ENCODE measurements at places on chromosomes 13 and 19.

DNA sequence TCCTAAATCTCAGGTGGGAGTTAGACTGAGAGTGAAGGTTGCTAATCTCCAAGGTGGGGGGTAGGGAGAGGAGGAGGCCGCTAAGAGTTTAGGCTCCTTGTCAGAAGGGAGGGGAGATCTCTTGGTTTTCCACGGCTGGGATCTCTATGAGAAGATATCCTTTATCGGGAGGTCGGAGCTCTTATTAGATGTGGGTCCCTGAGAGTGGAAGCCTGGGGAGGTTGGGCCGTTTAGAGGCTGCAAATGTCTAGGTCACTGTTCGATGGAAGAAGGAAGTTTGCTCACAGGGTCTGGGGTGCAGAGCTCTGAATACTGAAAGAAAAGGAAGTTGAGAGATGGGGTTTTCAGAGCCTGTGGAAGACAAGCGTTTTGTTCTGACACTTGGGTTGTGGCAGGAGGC, 3.8 kb downstream of the MYADM start:
- no peak for DNase-seq

- DNase-seq, result no peak
These were observed 836.2 kb downstream of the DACH1 start for GRCh38 chr13:71030784-71031183.

GRCh38 chr19:49524812-49525455, 2.9 kb upstream of the RCN3 start:
- no peak for DNase-seq

- no peak for DNase-seq
These were observed 5.1 kb upstream of the MKNK2 start for GRCh38 chr19:2055931-2056836.

DNA sequence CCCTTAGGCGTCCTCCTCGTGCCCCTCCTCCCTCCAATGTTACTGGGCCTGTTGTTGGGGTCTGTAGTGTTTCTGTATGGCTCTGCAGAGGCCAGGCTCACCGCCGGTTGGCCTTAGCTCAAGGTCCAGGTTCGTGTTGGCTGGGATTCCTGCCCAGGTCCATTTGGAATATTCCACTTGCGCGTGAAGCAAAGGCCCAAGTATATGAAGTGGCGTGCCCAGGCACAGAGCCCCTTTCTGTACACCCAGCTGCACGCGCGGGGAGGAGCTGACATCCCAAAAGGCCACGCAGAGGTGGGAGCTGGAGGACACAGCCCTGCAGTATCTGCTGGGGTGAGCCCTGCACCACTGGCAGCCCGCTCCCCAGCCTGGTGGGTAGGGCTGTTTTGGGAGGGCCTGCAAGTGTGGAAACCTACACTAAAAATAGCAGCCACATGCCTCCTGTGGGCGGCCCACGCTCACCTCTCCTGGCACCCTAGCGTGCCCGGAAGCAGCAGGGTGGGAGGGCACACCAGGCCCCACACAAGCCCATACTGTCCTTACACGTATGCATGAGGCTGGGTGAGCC, 30.2 kb downstream of the CRTC1 start:
- no peak for DNase-seq

- no peak for DNase-seq
These were observed 23.4 kb downstream of the CEBPG start for GRCh38 chr19:33396701-33397535.

DNA sequence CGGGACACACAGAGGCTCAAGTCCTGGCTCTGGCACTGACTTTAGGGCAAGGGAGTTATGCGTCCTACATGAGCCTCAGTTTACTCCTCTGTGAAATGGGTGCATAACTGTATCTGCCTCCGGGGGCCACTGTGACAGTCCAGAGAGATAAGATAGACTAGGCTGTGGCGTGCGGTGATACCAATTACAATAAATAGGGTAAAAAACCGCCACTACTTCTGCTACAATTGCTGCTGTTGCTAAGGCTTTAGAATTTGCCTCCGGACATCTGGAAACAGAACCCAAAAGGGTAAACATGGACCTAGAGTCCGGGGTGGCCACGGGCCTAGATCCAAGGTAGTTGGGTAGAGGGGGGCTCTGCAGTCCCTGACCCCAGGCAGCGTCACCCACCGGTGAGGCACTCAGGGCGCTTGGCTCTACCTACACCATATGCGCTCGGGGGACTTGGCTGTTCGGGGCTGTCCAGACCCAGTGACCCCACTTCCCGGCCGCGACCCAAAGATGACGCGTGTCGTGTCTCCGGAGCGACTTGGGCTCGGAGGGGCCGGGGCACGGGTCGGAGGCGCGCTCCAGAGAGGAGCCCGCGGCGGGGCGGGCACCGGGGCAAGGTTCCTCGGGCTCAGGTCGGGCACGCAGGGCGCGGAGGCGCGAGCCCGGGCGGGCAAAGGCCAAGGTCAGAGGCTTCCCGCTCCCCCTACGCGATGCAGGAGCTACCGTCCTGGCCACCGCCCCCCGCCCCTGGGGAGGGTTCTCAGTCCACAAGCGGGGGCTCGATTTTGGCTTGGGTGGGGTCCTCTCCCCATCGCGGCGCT, 1.1 kb downstream of the INSR start:
- no peak for DNase-seq

GRCh38 chr13:100728201-100728600, 53.6 kb upstream of the TMTC4 start:
- DNase-seq, result no peak

DNA sequence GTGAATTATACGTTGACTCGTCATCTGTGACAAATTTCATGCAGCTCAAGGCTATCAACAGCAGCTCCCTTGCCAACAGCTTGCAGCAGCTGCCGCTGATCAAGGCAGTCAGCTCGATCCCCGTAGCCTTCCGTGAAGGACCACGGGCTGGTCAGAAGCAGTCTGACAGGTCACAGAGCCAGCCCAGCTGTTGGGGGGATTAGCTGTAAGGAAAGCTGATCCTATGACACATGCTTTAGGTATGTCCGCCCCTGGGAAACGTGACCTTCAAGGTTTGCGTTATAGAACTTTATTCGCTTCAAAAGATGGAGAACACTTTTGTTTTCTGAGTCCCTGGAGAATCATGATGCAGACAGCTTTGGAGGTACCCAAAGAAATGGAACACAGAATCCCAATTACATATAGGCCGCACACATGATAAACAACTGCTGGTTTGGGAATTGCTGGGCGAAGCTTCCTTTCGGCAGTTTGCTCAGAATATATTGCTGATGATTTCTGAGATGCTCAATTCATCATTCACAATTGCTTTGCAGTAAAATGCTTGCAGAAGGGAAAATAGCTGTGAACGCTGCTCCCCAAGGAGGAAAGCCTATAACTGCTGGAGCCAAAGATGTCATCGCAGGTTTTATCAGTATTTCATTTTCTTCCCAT, 62.6 kb upstream of the USP29 start:
- no peak for DNase-seq

- no peak for DNase-seq
These were observed 107.7 kb downstream of the SLC7A1 start for GRCh38 chr13:29487466-29488454.

- DNase-seq, result no peak
These were observed 71.8 kb upstream of the LRCH1 start for GRCh38 chr13:46481166-46481565.

DNA sequence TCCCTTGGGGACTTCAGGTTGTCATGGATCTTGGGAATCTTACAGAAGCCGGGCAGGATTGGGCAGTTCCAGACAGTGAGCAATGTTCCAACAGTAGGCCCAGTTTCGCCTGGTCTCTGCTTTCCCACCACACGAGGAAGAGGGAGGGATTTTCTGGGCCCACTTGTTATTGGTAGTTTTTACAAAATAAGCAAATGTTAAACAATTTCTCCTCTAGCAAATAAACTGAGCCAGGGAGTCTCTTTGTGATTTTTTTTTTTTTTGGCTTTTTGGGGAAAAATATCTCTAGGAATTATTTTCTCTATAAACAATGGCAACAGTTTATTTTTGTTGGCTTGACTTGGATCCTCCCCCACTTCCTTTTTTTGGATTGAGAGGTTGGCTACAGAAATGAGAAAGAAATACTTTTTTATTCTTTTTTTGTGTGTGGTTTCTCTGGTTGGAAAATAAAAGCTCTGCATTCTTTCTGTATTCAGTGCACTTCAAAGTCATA, 89.3 kb downstream of the TM9SF2 start:
- DNase-seq, result no peak

- DNase-seq, result no peak
These were observed 537.4 kb downstream of the MYO16 start for GRCh38 chr13:109166804-109167203.

DNA sequence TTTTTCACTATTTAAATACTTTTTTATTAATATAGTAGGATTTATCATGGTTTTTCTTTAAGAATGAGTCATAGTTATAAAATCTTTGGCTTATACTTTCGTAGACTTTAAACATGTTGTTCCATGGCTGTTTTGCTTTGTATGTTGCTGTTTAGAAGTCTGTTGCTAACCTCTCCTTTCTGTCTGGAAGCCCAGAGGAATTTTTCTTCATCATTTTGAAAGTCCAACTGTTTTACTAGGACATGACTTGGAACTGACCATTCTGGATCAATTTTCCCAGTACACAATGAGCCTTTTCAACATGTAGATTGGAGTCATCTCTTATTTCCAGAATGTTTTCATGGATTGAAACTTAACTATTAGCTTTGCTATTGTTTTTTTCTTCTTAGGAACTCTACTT, 7.9 kb downstream of the CAB39L start:
- DNase-seq, result no peak

GRCh38 chr13:33032037-33032625, 15.9 kb downstream of the KL start:
- DNase-seq, result no peak

DNA sequence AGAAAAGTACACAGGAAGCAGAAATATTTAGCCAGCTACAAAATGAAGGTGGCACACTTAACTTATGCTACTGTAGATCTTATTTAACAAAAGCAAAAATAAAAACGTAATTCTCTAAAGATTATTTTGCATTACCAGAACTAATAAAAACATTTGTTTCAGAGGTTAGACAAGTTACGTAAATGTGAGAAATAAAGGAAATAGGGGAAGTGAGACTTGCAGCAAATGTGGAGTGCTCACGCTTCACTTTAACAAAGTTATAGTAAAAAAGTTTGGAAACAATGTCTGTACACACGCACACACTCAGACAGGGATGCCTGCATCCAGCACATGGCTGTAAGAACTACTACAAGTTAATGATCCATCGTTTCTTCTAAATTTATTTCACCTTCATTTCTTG, 83.7 kb downstream of the NALCN start:
- DNase-seq, result no peak

GRCh38 chr19:4178990-4179389, 3.4 kb downstream of the SIRT6 start:
- no peak for DNase-seq

DNA sequence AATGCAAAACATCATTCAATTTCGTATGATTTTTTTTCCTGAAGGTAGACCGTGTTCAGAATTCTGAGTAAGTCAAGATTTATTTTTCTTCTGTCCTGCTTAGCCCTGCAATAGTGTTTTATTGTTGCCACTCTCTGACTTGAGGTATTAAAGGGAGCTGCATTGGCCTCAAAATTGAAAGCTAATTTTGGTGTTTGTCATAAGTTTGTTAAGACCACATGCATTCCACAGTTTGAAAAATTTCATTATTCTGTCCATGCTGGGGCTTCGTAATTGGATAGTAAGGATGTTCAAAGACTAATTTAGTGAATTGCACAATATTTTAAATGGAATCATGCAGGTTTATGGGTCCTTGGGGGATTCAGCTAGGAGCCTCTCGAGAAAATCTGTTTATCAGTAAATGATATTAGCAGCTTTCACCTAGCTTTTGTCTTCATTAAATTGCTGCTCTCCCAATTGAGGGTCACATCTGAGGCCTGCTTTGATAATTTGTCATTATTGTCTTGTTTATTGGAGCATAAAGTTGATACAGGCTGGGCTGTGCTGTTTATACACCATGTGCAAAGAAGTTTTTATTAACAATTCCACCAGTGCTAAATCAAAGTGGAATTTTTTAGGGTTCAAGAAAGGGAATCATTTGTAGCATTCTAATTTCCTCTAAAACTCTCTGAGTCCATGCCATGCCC, 339.8 kb upstream of the OBI1 start:
- no peak for DNase-seq

DNA sequence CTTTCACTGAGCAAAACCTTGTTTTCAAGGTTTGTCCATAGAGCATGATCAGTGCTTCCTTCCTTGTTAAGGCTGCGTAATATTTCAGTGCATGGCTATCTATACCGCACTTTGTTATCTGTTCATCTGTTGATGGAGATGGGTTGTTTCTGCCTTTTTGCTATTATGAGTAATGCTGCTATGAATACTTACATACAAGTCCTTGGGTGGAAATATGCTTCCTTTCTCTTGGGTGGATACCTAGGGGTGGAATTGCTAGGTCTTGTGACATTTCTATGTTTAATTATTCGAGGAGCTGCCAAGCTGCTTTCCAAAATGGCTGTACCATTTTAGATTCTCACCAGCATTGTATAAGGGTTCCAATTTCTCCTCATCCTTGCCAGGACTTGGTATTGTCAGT, 70.9 kb downstream of the SPATA13 start:
- DNase-seq, result no peak

- no peak for DNase-seq
These were observed 708 bp upstream of the ERCC1 start for GRCh38 chr19:45424191-45425058.

DNA sequence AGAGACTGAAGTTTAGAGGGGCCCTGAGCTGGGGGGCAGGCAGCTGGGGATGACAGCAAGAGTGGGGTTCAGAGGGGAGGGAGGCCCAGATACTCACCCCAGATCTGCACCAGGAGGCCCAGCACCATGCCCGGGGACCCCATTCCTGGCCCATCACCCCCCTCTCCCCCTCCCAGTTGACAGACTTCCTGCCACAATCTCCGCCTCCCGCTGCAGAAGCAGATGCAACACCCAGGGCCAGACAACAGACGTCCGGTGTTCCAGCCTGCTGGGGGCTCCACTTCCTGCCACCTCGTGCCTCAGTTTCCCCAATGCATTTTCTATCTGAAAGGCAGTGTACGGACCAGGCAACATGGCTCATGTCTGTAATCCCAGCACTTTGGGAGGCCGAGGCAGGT, at the start of gene TMIGD2:
Gene TMIGD2 (minus strand): TSS at position 147 of the 398 bp plus-strand sequence. CDS start 4 bp downstream, at position 143.
- DNase-seq, result no peak

- DNase-seq, result peak; percentile 79
These were observed at the start of gene ZNF784 for GRCh38 chr19:55624109-55625003. Gene ZNF784, minus strand, starts transcription at chr19:55624566. Its CDS starts 5 bp downstream, at chr19:55624561.

DNA sequence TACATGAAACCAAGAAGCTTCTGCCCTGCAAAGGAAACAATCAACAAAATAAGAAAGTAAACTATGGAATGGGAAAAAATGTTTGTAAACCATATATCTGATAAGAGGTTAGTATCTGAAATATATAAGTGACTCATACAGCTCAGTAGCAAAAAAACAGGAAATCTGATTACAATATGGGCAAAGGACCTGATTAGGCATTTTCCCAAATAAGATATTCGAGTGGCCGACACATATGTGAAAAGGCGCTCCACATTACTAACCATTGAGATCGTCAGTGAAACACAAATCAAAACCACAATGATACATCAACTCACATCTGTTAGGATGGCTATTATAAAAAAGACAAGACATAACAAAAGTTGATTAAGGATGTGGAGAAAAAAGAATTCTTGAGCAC, 2818.6 kb upstream of the PCDH20 start:
- DNase-seq, result peak; percentile 75

DNA sequence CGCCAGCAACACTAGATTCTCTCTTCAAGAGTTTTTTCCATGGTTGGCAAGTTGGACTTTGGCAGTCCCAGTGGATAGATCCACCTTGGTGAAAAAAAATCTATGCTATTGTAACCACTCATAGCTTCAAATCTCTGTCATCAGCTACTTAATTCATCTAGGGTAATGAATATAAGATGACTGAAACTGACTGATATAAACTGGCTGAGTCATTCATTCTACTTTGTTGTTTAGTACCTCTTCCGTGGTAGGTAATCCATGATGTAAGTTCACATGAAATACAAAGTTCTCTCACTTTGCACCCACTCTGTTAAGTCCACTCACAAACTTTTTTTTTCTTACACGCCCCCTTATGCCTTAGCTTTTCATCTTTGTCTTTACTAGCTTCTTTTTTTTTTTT, 1381.5 kb downstream of the SLITRK5 start:
- no peak for DNase-seq

Data from fibroblast of skin of left biceps (primary cell).